Suppressor macrophage (primary cell): ENCODE measurements at places on chromosomes 1 and 21.

DNA sequence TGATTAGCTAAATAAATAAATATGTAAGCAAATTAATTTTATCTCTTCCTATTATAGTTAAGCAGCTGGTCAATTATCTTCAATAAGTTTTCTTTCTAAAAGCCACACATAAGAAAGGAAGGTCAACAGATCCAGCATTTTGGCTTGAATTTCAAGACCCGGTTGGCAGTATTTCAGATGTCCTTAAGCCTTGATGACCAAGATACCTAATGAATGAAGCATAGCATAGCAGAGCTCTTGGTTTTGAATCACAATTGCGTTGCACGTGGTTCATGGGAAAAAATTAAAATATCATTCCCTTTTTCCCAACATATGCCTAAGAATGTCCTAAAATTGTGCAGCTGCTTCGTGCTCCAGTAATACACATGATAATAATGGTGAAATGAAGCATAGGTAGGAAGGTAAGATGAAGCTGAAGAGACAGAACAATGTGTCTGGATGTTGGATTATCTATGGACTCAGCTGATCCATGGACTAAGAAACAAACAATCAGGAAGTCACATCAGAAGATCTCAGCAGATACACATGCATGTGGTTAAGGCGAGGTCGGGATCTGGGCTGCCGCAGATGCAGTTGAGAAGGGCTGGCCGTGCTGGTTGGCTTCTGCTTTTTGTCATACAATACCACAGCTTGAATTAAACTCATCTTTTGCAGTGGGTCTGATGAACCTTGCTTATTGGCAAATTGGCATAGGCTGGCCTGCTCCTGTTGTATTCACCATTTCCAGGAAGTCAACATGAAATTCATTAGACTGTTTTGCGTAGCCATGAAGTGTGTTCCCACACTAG, 284.9 kb upstream of the RUNX1 start:
- peak; percentile 61 for DNase-seq

- DNase-seq: no peak
These were observed 9.4 kb upstream of the SESN2 start for GRCh38 chr1:28249866-28250295.

DNA sequence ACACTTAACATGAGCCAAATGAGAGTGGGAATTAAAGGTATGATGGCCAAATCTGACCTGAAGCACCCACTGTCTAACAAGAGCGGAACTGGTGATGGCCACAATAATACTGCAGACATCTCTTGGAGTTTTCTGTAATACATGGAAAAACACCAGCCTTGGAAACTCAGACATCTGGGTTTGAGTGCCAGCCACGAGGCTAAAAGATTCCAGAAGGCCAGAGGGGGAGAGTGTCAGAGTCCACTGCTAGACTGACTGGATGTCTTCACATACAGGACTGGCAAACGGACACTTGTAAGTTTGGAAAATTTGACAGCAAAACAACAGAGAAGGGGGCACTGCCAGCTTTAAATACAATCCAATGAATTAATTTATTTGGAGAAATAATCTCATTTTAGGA, 175.1 kb downstream of the ADSS2 start:
- DNase-seq: no peak

DNA sequence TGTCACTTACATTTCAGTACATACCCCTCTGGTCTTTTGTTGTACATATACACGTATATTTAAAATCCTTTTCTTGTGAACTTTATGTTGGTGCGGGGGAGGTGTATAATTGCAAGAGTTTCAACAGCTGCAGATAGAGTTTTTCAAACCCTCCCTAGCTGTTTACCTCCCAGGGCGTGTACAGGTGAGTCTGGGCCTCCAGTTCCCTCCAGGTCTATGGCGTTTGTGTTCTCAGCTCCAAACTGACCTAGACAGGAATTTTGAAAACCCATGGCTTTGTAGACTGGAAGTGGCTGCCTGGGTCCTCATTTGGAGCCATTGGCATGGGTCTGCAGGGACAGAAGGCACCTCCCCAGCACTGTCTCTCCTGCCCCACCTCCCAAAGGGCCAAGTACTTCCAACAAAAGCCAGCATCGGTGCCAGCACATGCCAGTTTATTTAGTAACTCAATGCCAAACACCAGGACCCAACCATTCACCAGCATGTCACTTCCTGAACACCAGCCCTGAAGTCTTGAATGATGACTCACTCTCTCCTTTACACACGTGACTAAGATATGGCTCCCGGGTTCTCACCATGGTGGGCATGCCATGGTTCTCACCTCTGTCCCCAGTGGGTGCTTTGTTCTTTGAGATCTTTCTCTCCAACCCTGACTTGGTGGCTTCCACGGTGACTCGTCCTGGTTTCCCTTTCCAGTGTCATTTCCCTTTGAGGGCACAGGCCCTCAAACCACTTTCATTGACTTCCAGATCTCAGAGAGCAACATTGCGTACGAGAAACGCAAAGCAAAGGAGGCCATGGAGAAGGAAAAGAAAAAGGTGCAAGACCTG, 57.3 kb upstream of the EFHD2 start:
- peak; percentile 34 for DNase-seq

- DNase-seq: no peak
These were observed 29.4 kb upstream of the EPS8L3 start for GRCh38 chr1:109793089-109793485.

- DNase-seq: no peak
These were observed 2.8 kb upstream of the EFHD2 start for GRCh38 chr1:15406614-15407559.

- DNase-seq: no peak
These were observed 13.8 kb upstream of the NMNAT2 start for GRCh38 chr1:183431840-183432547.

DNA sequence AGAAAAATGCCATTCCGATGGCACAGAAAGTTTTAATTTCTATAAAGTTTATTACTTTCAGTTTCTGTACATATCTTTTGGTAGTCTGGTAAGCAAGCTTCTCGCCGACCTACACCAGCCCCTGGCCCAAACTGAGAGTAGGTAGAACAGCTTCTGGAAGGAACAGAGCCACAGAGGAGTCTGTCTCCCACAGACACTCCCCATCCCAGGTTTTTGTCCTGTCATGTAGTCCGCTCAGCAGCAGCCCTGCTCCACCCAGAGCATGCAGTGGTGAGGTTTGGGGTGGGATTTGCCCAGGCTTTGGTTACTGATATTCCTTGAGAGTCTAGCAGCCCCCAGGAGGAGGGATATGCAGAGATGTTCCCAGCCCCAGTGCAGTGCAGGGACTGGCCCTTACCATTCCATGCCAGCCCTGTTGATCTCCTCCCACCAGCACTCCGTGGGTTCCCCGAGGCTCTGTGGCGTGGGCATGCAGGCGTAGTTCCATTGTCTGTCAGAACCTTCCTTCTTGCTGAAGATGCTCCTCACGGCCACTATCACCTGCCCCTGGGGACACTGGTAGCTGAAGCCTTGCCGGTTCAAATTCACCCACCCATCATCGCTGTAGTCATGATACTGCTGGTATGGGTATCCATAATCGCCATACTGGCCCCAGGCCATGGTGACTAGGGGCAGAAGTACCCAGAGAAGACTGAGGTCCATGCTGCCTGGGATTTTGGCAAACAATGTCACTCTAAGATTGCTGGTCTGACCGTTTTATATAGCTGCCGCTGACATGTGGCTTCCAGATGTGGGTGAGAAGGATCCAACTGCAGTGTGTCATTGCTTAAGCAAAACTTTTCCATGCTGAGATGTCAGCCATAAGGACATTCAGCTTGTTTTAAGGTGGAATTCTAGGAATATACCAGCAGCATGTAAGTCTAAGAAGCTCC, at the start of gene DPT:
Gene DPT, minus strand, starts transcription at position 734 of the 932 bp plus-strand sequence. Its CDS starts 32 bp downstream, at position 702.
- DNase-seq: no peak

DNA sequence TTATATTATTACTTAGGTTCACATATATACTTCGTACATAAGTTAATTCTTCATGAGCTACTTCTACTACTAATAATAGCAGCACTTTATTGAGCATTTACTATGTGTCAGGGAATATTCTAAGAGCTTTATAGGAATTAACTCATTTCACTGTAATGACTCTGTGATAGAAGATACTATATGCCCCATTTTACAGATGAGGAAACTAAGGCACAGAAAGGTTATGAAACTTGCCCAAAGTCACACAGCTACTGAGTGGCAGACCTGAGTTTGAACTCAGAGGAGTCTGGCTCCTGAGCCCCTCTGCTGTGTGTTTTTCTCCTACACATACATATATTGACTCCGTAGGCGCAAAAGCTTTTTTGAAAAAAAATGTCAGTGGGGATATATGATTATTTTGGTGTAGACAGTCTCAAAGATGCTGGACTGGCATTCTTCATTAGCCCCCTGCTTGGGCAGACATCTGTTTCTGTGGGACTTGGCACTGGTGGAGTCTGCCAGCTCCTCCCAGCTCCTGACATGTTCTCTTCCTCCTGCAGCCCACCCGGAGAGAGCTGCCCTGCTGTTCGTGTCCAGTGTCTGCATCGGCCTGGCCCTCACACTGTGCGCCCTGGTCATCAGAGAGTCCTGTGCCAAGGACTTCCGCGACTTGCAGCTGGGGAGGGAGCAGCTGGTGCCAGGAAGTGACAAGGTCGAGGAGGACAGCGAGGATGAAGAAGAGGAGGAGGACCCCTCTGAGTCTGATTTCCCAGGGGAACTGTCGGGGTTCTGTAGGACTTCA, 70.9 kb downstream of the TCP10L start:
- no peak for DNase-seq

DNA sequence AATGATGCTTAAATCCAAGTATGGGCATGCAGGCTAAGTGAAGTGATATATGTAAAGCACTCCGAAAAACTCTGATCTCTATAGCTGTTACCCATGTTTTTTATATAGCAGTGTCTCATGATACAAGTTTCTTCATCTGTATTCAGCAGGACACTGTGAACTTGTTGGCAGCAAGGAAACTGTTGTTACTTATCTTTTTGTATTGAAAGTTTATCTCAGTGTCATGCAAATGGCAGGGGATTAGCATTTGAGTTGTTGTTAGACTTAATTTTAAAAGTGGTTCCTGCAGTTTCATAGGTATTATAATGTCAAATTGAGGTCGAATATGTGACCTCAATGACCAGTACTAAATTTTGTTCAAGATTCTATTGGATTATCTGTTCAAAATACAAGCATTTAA, 47.9 kb downstream of the NCAM2 start:
- DNase-seq: no peak

DNA sequence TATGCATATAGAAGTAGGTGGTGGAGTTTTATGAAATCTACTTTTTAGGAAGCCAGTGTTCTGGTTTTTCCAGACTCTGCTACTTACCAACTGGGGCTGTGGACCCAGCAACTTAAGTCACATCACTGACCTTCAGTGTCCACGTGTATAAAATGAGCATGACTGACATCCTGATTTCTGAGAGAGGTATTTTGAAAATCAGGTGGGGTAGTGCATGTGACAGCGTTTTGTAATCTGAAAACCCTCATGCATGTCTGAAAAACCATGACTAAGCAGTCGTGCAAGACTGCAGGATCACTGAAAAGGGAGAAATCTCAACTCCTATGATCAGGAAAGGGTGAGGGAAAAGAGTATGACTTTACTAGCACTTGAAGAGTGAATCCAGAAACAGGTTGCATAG, 26.1 kb downstream of the CR1L start:
- peak; percentile 17 for DNase-seq

DNA sequence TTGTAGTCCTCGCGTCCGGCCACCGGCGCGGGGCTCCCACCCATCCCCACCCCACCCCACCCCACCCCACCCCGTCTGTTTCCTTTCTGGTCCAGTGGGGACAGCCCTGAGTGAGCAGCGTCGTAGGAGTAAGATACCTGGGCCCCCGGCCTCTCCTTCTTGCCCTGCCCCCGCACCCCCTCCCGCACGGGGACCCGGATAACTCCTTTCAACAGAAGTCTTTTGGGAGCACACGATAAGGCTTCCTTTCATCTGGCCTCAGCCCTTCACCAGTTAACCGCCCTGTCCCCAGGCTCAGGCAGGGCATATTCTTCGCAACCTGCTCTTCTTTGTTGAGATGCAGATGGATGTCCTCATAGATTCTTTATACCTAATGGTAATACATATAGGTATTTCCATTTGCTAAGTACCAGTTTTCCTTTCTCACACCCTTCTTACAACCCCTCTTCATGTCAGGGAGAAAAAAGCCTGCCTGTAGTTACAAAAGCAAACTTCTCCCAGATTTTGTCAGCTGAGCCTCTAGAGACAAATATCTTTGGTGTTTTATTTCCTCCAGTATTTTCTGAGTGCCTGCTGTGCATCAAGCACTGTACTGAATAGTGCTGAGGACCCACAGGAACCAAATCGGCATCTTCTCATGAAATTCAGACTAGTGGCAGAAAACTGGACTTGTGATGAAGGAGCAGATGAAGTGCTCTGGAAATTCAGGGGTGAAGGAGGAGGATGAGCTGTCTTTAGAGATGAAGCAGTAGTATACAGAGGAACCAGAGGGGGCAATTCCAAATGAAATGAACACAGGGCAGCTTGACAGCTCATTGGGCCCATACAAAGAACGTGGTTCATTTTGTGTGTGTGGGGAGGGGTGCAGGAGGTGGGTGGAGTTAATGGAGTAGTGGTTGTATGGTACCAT, 33.6 kb downstream of the SLC2A1 start:
- no peak for DNase-seq

GRCh38 chr1:231903586-231904081, 277.0 kb downstream of the DISC1 start:
- DNase-seq: no peak

GRCh38 chr1:169943963-169944526, 50.3 kb upstream of the SCYL3 start:
- DNase-seq: no peak
